ENCODE measurements at places on chromosomes 6 and 20.
A peak's percentile ranks its signal among the peaks of the same experiment; 100 is the strongest.

DNA sequence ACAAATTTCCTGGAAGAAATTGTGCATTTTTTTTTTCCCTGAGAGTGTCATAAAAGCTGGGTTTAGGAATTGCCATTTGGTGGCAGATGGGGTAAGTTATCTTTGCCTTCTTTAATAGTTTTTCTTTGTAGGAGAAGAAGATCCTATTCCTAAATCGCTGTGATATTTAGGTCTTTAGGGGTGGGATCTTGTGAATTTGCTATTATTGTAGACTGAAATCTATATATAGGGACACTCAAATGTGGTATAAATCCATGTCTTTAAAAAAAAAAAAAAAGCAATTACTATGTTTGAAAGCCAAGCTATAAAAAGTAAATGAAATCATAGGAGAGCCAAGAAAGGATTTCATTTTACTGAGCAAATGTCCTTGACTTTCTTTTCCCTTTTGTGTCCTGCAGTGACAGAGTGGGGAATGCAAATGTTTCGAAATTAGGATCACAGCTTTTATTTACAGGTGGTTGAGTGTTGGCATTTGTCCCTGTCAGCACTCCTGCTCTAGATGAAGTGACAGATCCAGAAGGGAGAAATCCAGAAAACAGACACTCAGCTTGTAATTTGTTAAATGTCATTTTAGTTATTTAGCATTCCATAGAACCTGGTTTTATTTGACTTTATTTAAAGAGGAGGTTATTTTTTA, 29.4 kb downstream of the TIAM2 start:
- no peak for DNase-seq

DNA sequence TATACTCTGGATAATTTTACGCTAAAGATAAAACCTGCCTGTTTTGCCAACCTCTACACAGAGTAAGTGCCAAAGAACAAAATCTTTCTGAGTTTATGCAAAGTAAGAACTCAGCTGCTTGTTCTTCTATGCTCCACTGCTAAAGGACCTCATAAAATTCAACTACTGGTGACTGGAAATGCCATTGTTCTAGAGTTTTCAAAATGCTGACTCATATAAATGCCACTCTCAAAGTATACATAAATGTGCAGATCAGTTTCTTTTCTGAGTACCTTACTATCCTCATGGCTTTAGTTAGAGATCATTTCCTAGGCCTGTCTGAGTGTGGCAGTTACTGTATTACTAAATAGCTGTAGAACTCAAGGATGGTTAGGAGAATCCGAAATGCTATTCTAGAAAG, 45.6 kb downstream of the LYRM4 start:
- no peak for DNase-seq

DNA sequence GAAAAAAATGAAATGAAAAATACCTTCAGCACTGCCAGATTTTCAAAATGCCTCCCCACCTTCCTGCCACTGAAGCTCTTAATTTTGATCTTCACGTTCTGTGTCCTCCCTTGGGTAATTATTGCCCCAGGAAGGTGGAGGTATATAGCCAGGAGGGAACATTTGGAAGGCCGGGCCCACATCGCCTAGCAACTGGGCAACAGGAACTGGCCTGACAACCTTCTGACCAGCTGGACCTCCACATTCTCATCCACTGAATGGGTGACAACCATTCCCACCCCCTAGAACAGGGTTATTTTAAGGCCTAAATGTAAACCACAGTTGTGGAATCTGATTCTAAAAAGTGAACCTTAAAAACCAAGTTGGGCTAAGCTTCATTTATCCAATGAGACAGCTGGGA, 3.2 kb downstream of the RRBP1 start:
- no peak for DNase-seq

- no peak for DNase-seq
These were observed 51.7 kb upstream of the FOXP4 start for GRCh38 chr6:41494212-41495110.

DNA sequence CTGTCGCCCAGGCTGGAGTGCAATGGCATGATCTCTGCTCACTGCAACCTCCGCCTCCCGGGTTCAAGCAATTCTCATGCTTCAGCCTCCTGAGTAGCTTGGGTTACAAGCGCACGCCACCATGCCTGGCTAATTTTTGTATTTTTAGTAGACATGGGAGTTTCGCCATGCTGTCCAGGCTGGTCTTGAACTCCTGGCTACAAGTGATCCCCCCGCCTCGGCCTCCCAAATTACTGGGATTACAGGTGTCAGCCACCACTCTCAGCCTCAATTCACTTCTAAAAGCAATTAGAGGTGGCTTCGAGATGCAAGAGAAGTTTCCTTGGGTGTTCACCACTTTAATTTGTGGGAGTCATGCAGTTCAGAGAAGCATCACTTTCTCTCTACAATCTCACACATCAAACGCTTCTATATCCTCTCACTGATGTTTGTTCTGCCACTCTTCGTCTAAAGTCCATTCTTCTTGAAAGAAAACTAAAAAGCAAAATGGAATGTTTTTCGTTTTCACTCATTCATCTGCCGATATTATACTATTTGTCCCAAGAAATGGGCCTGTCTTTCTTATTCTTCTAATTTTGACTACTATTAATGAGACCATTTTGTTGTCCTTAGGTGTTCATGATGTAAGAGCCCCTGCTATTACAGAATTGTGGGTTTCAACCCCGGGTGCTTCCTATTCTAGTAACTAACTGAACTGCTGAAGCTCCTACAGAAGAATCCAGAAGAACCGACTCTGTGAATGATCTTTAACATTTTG, 38.3 kb upstream of the ENPP1 start:
- no peak for DNase-seq

DNA sequence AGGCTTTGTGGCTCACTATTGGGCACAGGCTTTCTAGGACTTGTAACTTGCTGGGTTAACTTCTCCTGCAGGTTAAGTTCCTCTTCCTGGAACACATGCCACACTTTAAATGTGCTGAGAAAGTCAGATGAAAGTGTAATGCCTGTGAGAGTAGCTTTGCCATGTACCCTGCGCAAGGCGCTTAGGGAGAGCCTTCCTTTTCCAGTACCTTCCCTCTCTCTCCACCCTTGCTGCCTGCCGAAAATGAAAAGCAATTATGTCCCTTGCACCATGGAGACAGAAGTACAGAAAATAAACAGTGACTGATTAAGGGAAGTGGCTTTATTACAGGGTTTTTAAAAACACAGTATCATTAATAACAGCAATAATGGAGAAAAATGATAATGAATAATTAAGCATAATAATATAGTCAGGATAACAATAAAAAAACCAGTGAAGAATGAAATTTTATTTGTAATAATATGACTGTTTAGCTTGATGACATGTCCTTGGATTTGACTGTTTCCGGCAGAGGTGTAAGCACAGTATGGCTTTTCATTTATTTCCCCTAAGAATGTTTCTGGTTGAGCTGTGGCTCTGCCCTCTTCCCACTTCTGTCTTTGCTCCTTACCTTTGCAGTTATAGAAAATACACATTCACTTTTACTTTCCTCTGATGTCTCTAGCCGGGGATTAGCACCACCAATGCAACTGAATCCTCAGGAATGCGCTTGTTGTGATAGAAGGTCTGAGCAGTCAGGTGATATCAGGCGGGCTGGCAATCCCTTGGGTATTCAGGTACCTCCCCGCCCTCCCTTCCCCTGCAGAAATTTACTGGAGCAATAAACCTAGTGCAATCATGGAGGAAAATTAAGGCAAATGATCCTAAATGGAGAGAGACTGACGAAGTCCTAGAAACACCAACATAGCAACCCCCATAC, 472.3 kb upstream of the CITED2 start:
- no peak for DNase-seq

- no peak for DNase-seq
These were observed 620.0 kb upstream of the FLRT3 start for GRCh38 chr20:14957402-14957801.

- no peak for DNase-seq
These were observed 111.1 kb downstream of the COL12A1 start for GRCh38 chr6:75094614-75095200.

DNA sequence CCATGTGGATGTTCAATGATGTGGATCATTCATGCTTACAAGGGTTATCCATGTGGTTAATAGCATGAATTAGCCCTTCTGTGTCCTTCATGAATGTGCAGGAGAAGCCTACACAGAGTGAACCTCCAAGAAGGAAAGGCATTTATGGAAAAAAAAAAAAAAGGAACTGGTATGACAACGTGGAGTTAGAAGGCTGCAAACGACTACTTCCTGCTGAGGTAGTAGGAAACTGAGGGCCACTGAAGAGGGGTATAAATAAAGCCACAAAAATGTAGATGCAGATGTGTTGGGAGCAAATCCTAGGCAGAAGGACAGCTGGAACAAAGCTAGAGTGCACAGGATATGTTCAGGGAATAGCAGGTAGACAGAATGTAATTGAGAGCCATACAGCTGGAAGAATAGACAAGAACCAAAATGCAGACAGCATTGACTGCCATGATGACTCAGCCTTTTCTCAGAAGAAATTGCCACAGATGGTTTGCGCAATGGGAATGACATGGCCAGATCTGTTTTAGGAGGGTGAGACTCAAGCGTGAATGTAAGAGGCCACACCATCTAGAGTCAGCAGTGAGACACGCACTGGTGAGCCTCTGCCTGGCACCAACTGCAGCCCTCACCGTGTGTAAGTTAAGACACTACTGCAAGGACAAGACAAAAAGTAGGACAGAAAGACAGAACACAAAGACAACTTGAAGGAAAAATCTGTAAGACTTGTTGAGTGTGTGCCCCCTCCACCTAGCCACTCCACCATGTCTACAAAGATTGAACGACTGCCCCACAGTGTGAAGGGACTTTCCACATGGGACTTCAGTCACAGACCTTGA, 79.8 kb downstream of the KIF13A start:
- DNase-seq = no peak

DNA sequence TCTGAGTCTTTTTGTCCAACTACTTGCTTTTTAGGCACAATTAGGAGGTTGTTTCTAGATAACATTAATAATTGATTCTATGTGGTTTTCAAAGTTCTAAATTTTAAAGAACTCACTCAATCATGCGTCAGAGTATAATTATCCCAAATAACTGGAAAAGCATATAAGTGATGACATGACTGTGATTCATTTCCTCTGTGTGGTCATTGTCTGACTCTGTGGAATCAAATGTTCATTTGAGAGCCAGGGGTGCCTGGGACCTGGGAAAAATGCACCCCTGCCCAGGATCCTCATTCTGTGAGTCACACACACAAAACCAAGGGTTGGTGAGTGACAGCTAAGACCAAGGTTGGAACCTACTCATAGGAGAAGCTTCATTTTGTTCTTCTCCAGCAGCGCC, 127.1 kb upstream of the MLIP start:
- no peak for DNase-seq

DNA sequence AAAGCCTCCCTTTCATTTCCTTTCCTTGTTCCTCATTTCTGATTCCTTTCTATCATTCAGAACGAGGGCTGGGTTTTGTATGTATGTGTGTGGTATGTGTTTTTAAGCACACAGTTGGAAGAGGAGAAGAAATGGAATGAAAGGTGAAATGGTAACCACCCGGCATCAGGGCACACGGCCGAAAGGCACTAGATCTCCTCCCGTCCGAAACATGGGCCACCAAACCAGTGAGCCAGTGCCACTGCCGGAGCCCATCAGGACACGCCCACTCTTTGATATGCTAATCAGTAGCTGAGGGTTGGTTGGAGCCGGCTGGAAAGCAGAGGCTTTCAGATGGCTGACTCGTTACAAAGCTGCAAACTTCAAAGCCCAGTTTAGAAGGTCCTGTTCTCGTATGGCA, 228.6 kb upstream of the JARID2 start:
- no peak for DNase-seq

DNA sequence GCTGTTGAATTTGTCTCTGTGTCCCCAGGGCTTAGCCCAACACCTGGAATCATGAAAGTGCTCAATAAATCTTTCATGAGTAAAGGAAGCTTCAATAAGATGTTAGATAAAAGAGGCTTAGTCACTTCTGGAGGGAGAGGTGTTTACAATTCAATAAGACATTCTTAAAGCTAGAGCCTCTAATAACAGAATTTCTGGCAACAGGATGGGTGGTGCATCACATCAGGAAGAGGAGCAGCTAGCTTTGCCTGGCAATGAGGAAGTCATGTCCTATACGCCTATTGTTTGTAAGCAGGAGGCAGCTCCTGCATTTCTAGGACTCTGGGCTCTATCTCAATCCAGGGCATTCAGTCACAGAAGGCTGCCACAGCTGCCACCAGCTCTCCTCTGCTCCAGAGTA, 638.5 kb downstream of the EPM2A start:
- DNase-seq = no peak

DNA sequence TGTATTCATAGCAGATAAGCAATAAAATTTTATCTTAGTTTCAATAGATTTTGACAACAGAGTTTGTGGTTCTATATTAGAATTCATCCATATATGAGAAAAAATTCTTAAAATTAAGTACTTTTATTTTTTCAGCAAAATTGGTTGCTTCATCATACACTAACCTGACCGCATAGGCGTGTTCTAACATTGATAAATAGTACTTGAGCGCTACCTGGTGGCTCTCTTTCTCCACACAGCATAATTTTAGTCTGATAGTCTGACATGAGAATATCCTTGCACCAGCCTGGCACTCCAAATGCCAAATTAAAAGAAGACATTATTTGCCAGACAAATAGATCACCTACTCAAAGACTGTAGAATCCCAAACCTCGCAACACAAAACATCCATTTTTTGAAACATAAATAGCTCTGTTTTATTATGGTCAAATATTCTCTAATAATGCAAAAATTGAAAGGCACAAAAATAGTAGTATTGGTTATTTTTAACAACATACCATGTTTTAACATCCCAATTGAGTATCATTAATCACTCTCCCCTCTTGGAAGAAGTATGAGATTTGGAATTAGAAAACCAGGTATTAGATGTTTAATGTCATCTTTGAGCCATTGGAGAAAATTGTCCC, 33.0 kb upstream of the FILIP1 start:
- peak; percentile 49 for DNase-seq

GRCh38 chr20:38450412-38450975, 15.4 kb upstream of the SNHG17 start:
- no peak for DNase-seq

DNA sequence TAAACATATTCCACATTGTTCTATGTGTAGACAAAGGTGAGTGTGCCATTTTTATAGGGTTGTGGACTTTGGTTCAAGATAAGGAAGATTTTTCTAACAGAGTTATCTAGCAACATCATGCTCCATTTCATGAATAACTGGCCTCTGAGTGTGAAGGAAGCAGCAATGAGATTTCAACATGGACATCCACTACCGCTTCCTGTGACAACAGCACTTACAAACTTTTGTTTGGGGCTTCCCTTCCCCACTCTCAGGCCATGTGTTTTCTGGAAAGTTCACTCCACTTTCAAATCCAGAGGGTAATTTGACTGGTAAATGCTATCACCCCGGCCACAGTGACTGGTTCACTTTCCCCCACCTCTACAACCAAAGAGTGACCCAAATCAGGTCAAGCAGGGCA, 38.1 kb upstream of the PROKR2 start:
- DNase-seq = no peak
